NCI-H1105 treated with DMSO at 0.1 percent for 48 hours (cell line): ENCODE measurements at places on chromosomes 4 and X.

- DNase-seq, result no peak
These were observed 173.1 kb downstream of the VSIG4 start for GRCh38 chrX:65866773-65867172.

GRCh38 chr4:48792348-48793006, 12.4 kb upstream of the FRYL start:
- DNase-seq, result no peak

- no peak for DNase-seq
These were observed 472.7 kb downstream of the ARAP2 start for GRCh38 chr4:35771571-35771970.

GRCh38 chr4:26226629-26227376, 94.0 kb upstream of the RBPJ start:
- no peak for DNase-seq

DNA sequence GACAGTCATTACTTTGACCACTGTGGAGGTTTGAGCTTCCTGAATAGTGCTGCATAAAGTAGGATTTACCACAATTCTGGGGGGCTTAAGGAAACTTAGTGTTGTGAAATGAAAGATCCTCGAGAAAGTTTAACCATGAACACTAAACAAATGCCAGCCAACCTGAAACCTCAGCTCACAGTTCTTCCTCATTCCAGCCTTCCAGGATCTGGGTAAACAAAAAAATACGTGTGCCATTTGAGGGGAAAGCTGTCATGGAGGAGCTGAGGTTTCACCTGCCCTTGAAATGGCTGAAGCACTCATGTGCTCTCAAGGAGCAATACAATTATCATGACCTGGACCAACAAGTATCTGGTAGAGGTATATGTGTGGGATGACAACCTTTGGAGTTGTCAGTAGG, 142.7 kb downstream of the NPNT start:
- DNase-seq, result no peak

DNA sequence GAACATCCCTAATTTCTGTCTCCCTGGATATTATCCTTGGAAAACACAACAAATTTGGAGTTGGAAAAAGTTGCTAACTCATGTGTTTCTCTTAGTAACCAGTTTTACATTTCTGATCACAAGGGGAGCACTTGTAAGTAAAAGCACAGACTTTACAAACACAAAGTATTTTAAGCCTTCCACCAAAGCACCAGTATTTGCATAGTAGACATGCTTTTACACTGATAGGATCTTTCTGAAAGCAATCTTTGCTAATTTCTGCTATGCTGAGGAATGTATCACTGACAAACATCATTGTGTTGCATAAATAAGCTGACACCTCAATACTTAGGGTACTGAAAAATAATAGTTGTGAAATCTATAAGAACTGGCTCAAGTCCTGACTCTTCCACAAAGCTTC, 100.6 kb downstream of the MID1 start:
- no peak for DNase-seq

DNA sequence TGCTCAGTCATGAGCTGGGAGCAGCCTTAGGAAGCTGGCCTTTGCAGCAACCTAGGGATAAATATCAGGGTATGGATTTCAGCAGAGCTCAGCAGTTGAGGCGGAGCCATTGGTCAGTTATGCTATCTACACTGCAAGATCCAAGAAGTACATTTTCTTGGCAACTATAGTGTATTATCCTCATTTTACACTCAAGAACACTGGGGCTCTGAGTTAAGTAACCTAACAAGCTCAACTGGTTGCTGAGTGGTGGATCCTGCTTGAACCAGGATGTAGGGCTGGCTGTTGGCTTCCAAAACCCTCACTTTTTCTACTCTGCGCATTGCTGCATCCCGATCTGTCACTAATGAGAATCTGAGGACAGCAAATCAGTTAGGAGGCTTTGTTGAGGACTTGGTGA, 1.5 kb upstream of the SCARB2 start:
- no peak for DNase-seq

GRCh38 chr4:152605641-152606335, 69.9 kb upstream of the FBXW7 start:
- DNase-seq, result no peak

DNA sequence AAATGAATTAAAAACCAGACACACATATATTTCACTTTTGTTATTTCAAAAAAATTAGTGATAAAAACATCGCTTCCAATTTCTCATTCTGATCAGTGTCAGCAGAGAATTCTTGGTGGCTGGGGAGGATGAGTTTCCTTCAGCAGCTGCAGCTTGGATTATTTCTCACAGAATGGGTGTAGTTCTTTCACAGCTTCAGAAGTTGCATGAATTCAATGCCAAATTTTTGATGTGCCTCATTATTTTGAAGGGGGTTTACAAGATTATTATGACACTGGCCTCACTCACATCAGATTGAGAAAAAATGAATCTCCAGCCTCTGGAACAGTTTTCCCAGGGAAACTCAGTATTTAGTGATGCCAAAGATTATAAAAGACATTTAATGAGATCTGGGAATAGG, 184.9 kb upstream of the WDFY3 start:
- DNase-seq, result no peak

GRCh38 chr4:109955146-109955545, 42.5 kb downstream of the EGF start:
- DNase-seq, result no peak

GRCh38 chrX:37860721-37861120, 13.3 kb upstream of the DYNLT3 start:
- DNase-seq, result no peak

- no peak for DNase-seq
These were observed 72.1 kb downstream of the HTRA3 start for GRCh38 chr4:8341691-8342090.

GRCh38 chr4:6179362-6179761, 21.0 kb downstream of the JAKMIP1 start:
- DNase-seq, result no peak

- no peak for DNase-seq
These were observed 429 bp downstream of the UVSSA start for GRCh38 chr4:1347410-1347864.

DNA sequence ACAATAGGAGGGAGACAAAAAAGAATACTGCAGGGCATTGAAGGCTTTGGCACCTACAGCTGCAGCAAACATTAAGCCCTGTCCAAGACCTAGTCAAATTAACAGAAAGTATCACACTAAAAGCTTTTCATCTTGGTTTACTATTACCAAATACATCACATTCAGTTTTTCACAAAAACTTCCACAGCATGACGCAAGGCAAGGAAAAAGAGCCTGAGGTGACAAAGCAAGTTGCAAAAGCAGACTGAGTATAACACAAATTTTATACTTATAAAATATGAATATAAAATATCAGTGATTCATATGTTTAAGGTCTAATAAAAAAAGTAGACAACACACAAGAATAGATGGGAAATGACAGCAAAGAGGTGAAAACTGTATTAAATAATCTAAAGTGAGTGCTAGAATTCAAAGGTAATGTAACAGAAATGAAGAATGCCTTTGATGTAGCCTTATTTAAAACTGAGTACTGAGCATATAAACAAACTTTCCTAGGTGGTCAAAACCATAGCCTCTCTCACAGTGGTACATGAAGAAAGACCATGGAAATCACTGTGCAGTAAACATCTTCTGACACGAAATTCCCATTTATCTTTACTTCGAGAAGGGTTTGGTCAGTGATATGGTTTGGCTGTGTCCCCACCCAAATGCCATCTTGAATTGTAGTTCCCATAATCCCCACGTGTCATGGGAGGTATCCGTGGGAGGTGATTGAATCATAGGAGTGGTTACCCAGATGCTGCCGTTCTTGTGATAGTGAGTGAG, 27.7 kb upstream of the MAGEA11 start:
- DNase-seq, result no peak

DNA sequence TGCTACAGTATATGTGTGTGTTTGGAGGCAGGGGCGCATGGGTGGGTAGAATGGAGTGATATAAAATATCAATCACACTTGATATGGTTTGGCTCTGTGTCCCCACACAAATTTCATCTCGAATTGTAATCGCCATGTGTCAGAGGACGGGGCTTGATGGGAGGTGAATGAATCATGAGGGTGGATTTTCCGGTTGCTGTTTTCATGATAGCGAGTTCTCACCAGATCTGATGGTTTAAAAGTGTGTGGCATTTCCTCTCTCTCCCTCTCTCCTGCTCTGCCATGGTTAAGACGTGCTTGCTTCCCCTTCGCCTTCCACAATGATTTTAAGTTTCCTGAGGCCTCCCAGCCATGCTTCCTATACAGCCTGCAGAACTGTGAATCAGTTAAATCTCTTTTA, 14.8 kb downstream of the SOWAHB start:
- no peak for DNase-seq

- DNase-seq, result peak; percentile 12
These were observed 4.7 kb downstream of the SRPX2 start for GRCh38 chrX:100648458-100649417.

GRCh38 chr4:13678186-13678924, 50.8 kb upstream of the BOD1L1 start:
- DNase-seq, result no peak

GRCh38 chrX:22121161-22121560, 89.0 kb downstream of the PHEX start:
- no peak for DNase-seq

DNA sequence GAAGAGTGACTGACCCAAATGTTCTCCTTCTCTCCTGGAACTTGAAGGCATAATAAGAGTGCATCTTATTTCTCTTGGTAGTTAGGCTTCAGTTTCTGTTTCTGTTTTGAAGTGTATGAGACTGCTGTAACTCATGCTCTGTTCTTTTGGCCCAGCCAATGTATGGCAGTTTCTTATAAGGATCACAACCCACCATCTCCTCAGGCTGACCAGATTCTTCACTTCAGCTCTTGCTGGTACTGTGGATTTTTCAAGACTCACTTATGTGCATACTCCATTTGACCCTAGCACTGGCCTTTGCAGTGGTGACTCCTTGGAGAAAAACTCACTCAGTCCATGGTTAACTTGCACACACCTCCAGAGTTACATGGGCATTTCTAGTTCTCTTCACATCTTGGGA, 9.6 kb upstream of the YTHDC1 start:
- DNase-seq, result no peak

DNA sequence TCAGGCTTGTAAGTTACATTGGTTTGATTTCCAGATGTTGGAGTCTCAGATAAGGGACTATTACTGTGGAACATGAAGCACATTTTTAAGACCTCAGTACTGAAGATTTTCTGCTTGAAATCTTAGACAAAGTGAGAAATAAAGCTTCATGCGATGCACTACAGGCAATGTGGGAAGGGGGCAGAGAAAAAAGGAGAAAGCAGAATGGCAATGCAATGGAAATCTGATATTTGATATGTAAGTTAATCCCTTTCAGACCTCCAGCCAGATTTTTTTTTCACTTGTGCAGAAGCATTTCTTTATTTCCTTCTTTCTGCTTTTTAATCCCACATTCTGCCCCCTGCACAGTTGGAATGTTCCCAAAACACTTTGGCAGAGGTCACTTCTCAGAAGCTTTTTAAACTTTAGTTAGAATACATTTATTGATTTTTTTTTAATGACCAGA, 174.3 kb downstream of the ADGRL3 start:
- DNase-seq, result no peak

- no peak for DNase-seq
These were observed 73.0 kb downstream of the TMEM165 start for GRCh38 chr4:55468724-55469123.

- DNase-seq, result no peak
These were observed 28.0 kb downstream of the DMD start for GRCh38 chrX:33183361-33183760.

GRCh38 chr4:142883040-142883832, 37.1 kb upstream of the INPP4B start:
- DNase-seq, result peak; percentile 0

- DNase-seq, result no peak
These were observed 95.8 kb upstream of the ELOVL6 start for GRCh38 chr4:110294165-110294564.

DNA sequence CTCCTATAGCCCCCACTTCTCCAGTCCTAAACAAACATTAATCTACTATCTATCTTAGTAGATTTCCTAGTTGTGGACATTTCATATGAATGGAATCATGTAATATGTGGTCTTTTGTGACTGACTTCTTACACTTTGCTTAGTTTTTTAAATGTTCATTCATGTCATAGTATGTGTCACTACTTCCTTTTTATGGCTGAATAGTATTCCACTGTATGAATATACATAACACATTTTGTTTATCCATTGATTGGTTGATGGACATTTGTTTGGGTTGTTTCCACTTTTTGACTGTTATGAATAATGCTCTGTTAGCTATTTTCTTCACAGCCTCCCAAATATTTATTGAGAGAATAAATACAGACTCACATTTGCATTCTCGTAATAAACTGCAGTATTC, 19.8 kb downstream of the USP53 start:
- no peak for DNase-seq

DNA sequence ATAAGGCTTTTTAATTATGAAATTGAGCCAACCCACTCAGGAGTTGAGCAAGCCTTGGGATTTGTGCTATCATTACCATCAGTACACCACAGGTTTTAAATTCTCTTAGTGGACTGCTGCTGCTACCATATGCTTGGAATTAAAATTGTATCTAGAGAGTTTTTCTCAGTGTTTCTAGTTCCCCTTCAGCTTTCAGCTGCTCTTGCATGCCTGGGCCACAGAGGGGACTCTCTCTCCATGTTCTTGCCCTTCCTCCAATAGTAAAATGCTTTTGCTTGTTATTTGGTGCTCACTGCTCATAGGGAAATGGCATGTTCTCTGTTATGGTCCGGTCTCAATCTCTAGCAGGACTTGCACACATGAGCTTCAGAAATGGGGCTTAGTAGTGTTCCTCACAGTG, 101.9 kb downstream of the IGSF1 start:
- no peak for DNase-seq

- DNase-seq, result no peak
These were observed 247.4 kb upstream of the CTSO start for GRCh38 chr4:156201050-156201449.

GRCh38 chrX:30973784-30974427, 84.9 kb upstream of the TAB3 start:
- DNase-seq, result no peak

DNA sequence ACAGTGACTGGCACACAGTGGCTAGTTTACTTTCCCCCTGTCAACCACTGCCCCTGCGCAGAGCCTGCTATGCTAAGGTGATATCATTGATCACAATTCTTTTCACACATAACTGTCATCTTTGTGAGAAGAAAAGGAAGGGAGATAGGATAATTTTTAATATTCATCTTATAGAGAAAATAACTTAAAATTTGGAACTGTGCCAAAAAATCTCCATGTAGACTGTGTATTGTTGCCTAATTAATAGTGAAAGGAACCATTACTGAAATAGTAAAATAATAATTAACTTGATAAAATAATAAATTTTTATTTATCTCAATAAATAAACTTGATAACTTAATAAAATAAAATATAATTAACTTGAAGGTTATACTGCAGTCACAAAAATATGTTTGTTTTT, 1069.4 kb downstream of the C4orf33 start:
- DNase-seq, result no peak

GRCh38 chrX:3204606-3205005, 141.8 kb downstream of the MXRA5 start:
- no peak for DNase-seq

DNA sequence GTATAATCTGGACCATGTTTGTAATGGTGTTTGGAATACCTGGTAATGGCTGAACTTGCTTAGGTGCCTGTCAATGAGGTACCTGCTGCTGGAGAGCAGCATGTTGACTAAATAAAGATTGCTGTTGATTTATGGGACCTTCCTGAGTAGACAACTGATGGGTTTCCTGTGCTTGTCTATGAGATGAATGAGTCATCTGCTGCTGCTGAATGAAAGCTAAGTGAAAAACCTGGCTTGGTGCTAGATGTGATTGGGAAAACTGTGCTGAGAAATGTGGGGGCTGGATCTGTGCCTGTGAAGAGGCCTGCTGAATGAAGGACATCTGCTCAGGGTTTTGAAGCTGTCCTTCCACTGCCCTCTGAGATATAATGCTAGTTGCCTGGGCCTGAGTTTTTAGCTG, 69.6 kb downstream of the WNK3 start:
- DNase-seq, result no peak
